ENCODE measurements at places on chromosomes 11 and 22. TPM values are rescaled to one million over a fixed set of nuclear protein-coding genes. Genes with fewer than 3 reads are reported as not detected.

GRCh38 chr11:22349491-22349890 is 11.3 kb downstream of the SLC17A6 start:
- no peak for DNase-seq

DNA sequence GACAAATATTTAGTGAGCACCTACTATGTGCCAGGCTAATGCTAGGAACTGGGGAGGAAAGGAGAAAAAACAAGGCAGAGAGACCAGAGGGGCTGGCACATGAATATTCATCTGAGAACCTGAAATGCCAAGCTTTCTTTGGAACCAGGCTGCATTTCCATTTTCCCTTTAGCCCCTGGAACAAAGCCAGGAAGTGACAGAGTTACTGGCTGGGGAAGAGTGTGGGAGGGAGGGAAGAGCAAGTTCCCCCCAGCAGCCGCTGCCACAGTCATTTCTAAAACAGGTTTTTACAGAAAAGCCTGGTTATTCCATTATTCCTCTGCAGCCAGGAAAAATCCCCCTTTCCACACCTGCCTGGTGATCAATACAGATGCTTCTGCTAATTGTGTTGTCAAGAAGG is 97.0 kb downstream of the SPON1 start:
- no peak for DNase-seq

- no peak for DNase-seq
Measured at GRCh38 chr22:33328789-33329296, 270.7 kb upstream of the SYN3 start.

- DNase-seq: no peak
Measured at GRCh38 chr11:125079151-125079877, 16.2 kb downstream of the SLC37A2 start.

- no peak for DNase-seq
Measured at GRCh38 chr11:46827995-46828394, 18.1 kb downstream of the CKAP5 start.

DNA sequence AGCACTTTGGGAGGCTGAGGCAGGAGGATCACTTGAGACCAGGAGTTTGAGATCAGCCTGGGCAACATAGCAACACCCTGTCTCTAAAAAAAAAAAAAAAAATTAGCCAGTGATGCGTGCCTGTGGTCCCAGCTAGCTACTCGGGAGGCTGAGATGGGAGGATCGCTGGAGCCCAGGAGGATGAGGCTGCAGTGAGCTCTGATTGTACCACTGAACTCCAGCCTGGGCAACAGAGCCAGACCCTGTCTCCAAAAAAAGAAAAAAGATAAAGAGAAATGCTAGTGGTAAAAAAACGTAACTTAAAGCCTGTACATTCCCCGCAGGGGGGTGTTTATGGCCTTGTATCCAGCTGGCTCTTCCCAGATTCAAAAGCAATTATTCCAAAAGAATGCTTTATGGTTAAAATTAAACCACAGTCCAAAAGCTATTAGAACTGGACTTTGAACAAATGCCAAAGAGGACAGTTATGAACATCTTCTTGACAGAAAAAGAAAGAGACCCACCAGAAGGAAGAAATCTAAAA is 16.4 kb upstream of the SNX32 start:
- DNase-seq: no peak

DNA sequence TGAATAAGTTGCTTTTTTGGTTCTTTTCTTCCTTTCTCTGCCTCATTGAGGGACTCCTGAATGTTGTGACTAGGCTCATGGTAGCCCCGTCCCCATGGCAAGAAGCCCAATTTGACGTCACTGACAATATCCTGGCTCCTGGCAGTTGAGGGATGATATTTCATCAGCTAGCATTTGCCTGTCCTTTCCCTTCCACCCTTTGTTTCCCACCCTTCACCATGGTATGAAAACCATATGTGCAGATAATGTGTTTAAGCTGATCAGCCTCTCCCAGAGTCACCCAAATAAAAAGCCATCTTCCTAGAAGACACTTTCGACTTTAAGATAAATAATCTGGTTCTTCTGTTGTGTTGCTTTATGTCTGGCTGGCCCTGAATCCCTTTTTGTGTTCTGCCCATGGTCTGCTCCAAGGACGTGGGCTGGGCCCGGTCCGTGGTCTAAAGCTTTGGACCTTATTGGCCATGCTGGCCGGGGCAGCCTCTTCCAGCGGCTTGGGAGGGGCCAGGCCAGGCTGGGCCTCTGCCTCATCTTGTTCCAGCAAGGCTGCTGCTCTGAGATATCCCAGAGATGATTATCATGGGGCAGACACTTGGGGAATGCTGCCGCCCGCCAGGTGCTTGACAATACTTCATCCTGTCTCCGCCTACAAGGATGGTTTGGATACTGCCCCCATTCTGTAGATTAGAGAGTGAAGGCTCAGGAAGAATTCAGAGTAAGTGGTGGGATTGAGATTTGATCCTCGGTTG is 5.1 kb downstream of the TSPAN18 start:
- DNase-seq: no peak

- no peak for DNase-seq
Measured at GRCh38 chr22:48857202-48857805, 970.4 kb downstream of the BRD1 start.

DNA sequence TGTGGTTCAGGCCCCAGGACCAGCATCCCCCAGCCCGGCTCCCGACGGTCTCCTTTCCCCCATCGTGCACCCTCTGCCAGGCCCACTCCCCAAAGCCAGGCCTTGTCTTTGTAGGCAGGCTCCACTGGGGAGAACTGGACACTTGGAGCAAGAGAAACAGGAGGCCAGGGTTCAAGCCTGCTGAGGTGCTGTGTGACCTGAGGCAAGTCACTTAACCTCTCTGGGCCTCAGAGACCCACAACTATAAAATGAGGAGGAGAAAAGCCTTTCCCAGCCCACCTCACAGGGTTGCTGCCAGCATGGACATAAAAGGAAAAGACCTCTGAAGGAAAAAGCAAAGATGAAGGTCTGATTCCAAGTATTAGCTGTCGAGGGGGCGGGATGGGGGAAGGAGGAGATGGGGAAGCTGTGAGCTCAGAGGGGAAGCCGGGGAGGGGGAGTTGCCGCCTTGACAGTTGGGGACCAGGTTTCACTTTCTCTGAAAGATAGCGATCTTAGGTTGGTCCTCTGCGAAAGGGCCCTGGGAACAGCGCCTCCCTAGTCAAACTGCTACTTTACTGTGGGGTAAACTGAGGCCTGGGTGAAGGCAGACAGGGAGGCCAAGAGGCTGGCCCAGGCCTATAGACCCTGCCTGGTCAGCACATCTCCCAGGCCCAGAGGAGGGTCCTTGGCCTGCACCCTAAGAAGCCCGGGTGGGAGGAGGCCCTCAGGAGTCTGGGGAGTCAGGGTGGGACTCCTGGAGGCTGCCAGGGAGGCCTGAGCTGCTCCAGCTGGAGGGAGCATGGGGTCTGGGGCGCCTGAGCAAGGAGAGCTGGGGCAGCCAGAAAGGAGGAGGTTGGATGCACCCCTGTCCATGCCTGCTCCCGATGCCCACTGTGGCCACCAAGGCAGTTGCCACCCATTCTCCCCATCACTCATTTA is 991 bp upstream of the OSM start:
- peak; percentile 39 for DNase-seq

GRCh38 chr11:76748948-76749347 is 34.2 kb upstream of the TSKU start:
- DNase-seq: no peak

GRCh38 chr22:17114898-17115235 is 6.3 kb downstream of the TMEM121B start:
- DNase-seq: no peak

GRCh38 chr11:92569726-92570125 is 345.1 kb downstream of the FAT3 start:
- no peak for DNase-seq

DNA sequence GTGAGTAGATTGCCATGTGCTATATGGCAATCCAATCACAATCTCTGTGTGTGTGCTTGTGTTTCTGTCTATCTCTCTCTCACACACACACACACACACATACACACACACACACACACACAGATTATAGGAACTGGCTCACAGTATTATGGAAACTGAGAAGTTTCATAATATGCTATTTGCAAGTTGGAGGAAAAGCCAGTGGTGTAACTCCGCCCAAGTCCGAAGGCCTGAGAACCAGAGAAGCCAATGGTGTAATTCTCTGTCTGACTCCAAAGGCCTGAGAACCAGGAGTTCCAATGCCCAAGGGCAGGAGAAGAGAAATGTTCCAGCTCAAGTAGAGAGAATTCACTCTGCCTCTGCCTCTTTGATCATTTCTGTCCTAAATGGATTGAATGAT is 37.2 kb downstream of the GLYATL2 start:
- no peak for DNase-seq

- DNase-seq: peak; percentile 6
Measured at GRCh38 chr11:27471589-27472397, 797 bp downstream of the LGR4 start.

DNA sequence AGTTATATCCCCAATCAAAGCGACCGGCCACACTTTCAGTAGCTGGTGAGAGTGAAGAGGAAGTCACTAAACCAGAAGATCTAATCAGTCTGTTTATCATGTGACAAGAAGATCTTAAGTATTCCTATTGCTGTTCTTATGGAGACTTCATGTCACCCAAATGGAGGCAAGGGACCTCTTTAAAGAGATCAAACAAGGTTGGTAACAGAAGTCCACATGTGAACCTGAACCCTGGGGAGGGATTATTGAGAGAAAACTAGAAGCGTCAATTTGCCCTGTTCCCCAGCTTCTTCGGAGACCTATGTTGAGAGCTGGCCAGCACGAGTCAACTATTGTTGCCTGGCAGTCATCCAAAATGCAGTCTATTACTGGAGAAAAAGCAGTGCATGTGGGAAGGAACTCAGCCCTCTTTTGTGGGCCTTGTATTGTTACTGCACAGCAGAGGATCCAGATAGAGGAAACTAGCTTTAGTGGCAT is 76.9 kb upstream of the CTSC start:
- DNase-seq: no peak

DNA sequence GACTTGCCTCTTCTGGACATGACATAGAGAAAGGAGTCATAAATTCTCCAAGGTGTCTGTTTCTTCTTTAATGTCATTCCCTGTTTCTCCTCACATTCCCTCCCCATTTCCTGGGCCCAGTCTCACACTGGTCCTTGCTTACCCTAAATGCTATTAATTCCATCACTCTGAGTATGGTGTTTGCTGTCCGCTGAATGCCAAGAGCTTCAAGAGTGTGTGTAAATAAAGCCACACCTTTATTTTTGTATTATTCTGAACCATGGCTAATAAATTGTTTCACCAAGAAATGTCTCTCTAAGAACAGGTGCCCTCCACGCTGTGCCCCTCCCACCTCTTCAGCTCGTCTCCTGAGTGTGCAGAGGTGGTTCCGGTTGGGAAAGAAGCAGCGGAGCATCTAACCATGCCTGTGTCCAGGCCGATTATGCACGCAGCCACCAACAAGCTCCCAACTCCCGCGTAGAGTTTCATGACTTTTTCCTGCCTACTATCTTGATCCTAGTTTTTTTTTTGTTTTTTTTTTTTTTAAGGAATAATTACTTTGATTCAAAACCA is 8.6 kb downstream of the TMEM121B start:
- no peak for DNase-seq

GRCh38 chr11:105023003-105023402 is at the start of gene CASP5:
TSS of gene CASP5 (minus strand) at chr11:105023168. CDS start at chr11:105023136, 32 bp downstream.
- no peak for DNase-seq

DNA sequence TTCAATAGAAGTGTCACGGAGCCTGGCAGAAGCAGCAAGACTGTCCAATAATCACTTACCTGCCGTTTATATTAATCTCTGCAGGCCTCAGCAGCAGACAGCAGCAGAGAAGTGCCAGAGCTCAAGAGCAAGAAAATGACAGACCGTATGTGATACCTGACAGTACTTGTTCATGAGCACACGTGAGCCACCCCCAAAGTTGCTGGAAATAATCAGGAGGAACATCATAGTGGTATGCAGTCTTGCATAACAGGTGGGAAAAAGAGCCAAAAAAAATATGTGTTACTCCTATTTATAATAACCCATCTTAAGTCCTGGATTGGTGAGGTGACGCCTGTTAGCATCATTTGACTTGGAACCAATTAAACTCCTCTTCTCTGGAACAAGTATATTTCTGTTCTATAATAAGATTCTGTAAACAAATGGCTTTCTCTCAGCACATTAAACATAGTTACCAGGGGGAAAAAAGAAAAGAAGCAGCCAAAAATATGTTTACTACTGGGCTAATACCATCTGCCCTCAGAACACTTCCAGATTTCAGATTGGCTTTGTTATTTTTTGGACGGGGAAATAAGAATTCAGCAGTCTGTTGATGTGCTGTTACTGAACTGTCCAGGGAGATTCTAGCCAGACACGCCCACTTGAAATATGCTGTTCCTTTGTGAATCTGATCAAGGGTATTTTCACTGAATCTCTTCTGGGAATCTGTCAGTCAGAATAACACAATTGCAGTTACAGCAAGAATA is 7.9 kb upstream of the SLN start:
- DNase-seq: no peak

DNA sequence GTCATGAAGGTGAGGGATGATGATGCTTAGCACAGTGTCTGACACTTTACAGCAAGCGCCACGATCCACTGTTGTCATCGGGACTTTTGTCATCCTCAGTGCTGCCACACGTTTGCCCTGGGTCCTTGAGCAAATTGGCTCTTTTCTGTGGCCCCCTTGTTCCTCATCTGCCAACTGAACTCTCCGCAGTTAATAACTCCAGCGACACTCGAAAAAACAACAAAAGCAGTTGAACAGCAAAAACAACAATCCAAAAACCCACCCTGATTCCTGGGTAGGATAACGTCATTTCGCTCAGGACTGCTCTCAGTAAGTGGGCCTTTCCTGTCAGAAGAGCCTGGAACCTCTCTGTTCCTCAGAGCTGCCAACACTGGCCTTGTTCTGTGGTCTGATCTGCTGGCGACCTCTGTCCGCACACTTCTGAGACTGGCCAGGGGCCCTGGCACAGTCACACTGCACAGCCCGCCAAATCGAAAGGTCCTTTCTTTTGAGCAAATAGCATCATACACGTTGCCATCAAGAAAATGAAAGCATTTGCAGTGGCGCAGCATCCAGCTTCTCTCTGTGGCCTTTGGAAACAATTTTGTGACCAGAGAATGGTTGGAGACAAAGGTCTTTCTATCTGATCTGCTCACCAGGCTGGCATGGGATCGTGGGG is 79.9 kb upstream of the SYT13 start:
- no peak for DNase-seq

The LDLRAD3 gene
- total RNA-seq: 0.71 TPM

The MS4A4E gene
- not detected for total RNA-seq

The NAALADL1 gene
- total RNA-seq: 5.4 TPM

The ST14 gene
- total RNA-seq: 0.21 TPM

The ACAT1 gene
- total RNA-seq: 47.6 TPM

The DDTL gene
- total RNA-seq: 3.0 TPM

The P2RY6 gene
- not detected for total RNA-seq

The C22orf31 gene
- not detected for total RNA-seq

The CYB5R2 gene
- 0.71 TPM for total RNA-seq

The MAPK8IP2 gene
- 0.05 TPM for total RNA-seq

All from activated T-cell treated with anti-CD3 and anti-CD28 coated beads, Interleukin-2, amount 50 U/mL, for 4 hours (primary cell).